ENCODE measurements at places on chromosomes 1 and 21.

DNA sequence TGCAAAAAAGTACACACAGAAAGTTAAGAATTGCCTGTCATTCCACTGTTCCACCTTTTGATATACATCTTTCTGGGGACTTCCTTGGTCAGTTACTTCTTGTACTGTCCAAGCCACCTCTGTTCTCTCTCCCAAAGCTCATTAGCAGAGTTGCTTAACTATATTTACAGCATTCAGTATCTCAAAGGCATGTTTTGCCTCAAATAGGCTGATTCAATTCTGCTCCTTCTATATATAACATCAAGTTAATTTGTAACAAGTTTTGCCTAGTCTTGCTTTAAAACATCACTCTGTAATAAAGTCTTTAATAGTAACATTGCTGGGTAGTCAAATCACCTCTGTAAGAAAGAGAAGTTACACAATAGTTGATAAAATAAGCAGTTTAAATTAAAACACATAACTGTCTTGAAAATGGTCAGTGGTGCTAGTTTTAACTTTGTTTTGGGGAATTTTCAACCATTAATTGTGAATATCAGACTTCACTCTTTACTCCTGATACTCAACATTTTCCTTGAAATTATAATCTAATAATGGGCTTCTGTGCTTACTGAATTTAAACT is 35.7 kb downstream of the EDARADD start:
- no peak for DNase-seq

GRCh38 chr1:244654108-244655038 is 1.4 kb downstream of the DESI2 start:
- no peak for DNase-seq

- no peak for DNase-seq
These were observed 10.3 kb upstream of the SRRM1 start for GRCh38 chr1:24632832-24633175.

DNA sequence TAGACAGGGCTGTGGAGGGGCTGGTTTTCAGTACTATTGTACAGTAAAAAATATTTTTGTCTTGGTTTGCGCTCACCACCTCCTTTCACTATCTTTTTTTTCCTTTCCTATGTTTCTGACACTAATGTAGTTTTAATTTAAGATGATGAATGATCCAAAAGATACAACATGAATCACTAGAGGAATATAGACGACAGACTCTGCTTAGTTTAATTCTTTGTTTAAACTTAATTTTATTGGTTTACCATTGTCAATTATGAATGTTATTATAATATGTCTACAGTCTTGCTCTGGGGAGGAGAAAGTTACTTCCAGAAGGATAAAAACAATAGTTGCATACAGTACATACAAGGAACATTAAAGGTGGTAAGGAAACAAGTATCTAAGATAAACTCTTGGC is 682.4 kb upstream of the ADGRL4 start:
- DNase-seq = no peak

DNA sequence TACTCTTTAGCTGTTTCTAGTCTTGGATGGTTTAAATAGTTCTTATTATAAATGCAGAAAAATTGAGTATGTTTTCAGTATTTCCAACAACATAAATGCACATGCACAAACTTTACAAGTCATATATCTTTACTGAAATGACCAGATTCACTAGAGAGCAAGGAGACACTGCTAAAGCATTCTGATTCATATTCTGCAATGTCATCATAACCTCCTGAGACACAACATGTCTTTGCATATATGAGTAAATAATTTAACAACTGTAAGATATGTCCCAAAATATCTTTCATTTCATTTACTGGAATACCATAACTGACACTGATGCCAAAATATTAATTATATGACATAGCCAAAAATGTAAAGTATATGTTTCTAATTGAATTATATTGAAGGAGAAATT is 16.8 kb upstream of the SAMSN1 start:
- DNase-seq = no peak

GRCh38 chr1:237814319-237814924 is 76.3 kb downstream of the ZP4 start:
- no peak for DNase-seq

- DNase-seq = no peak
These were observed 180.3 kb downstream of the FAF1 start for GRCh38 chr1:50779801-50780200.

DNA sequence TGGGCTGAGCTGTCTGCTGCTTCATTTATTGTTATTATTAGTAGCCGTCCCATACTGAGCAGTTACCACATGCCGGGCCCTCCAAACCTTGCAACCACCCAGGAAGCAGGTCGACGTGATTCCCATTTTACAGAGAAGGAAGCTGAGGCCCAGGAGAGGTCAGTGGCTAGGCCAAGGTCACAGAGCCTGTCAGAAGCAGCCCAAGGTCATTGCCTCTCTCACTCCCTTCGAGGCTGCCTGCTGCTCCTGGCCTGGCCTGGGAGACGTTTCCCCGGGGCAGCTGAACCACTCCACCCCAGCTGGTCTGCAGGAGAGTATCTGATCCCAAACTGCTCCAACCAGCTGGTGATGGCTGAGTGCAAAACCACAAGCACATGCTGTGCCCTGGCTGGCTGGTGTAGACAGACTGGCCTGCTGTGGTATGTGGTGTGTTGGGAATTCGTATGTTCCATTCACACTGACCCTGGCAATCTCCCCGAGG is 6.5 kb downstream of the PADI4 start:
- no peak for DNase-seq

DNA sequence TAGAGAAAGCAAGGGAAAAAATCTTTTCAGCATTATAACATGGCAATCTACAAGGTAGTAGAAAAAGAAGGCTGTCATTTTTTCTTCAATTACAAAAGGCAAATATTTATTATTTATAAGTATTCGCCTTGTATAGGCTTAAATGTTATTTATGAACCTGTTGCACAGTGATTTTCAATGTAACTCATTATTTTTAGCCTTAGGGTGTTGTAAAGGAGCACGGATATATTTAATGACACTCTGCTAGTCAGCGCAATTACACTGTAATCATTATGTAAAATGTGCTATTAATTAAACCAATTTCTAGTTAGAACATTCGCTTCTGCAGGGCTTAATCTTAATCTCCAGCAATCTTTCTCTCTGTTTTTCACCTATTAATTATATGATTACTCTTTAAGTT is 145.0 kb downstream of the ATG4C start:
- no peak for DNase-seq

DNA sequence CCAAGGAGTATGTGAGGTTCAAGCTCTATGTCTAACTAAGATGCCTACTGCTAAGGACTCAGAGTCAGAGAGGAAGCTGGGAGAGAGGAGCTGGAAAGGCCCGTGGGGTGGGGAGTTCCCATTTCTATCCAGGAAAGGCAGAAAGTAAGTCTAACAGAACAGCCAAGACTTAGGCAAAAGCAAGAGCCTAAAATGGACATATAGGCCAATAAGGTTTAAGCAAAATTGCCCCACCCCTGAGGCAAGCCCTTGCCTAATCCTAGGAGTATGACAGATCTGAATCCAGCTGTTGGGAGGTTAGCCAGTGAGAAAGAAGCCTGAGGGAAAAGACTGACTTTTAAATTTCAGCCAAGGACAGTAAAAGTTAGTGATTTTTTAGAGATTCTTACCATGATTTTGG is 1.6 kb upstream of the KLHDC9 start:
- no peak for DNase-seq

DNA sequence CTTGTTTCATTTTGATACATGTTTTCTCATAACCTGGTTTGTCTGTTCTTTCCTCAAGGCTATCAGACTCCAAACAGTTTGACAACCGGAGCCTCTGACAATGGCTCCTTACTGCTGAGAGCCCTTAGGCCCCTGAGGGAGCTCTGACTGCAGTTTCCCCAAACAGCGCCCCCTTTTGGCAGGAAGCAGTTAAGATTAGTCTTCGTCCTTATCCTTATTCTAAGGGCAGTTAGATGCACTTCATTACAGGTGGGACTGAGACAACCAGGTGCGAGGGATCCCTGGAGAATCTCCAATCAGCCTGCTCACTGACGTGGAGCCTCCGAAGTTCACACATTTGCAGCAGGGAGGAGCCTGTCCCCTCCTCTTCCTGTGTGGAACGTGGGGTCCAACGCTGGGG is 393.1 kb downstream of the BRINP3 start:
- DNase-seq = no peak

GRCh38 chr1:151620286-151620685 is 8.4 kb downstream of the SNX27 start:
- DNase-seq = no peak

DNA sequence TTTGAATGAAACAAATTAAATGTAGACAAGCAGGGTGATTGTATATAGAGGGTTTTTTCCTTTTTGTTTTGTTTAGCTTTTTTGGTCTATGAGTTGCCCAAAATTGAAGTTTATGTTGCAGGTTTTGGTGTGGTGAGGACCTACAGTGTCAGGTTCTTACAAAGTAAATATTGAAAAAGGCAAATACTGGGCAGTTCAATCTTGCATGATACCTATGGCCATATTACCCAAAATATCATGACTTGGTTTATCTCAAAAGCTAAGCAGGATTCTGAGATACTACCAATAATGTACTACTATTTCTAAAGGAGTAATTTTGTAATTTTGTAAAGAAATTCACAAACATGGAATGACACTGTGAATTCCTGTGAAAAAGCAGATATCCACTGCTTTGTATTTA is 1.8 kb downstream of the DNAJB4 start:
- DNase-seq = no peak

DNA sequence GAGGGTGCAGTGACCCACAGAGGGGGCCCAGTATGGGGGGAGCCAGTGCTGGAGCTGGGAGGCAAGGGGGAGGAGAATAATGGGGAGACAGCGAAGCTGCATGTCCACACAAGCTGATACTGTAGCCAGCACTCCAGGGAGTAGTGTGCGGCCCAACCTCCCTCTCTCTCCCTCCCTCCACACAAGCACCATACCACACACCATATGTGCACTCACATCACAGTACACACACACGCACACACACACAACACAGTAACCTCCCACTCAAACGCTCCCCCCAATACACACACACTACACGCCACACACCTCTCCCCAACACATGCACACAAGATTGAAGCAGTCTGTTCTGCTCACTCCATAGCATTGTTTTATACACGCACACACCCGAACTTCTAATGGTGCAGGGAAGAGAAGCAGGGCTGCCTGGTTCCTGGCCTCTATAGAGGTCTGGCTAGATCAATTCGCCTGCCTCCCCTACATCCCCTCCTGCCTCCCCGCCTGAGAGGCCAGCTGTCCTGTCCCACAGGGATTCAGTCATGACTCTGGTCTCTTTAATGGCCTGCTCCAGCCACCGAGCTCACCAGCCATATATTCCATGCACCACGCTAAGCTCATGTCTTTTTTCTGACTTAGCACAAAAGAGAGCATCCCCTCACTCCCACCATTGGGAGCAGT is 3.8 kb downstream of the NCDN start:
- no peak for DNase-seq

- no peak for DNase-seq
These were observed 31.4 kb upstream of the LEPR start for GRCh38 chr1:65388908-65389695.

- DNase-seq = no peak
These were observed 66.6 kb upstream of the ADAMTS5 start for GRCh38 chr21:27033471-27033870.

- DNase-seq = no peak
These were observed 65.8 kb downstream of the ATP5PO start for GRCh38 chr21:33849834-33850233.

DNA sequence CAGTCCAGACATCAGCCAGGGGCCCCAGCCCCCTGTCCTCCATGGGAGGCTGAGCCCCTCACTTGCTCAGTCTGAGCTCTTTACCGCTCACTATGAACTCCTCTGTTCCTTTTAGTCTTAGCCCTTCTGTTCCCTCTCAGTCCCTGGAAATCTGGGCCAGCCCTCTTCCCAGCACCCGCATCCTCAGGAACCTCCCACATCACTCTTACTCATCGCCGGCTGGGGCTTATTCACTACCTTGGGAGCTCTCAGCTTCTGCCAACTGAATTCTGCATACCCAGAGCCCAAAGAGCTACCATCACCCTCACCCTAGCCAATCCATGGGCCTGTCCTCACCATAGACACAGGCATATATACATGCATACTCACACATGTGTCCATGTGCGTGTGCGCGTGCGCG is 11.5 kb downstream of the KNCN start:
- DNase-seq = no peak

DNA sequence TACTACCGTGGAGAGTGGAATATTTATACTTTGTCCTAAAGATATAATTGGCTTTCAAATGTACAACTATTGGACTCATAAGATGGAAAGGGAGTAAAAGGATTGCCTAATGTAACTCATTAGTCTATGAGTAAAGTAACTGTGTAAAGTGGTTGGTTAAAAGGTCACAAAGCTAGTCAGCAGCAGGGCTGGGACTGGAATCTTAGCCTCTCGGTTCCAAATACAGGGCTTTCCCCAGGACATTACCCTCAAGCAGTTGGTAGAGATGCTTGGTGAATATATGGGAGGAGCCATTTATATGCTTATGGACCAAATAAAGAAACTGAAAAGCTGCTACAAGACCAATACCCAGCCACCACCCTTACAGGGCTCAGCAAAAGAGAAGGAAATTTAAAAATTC is 283.7 kb downstream of the HLX start:
- no peak for DNase-seq

DNA sequence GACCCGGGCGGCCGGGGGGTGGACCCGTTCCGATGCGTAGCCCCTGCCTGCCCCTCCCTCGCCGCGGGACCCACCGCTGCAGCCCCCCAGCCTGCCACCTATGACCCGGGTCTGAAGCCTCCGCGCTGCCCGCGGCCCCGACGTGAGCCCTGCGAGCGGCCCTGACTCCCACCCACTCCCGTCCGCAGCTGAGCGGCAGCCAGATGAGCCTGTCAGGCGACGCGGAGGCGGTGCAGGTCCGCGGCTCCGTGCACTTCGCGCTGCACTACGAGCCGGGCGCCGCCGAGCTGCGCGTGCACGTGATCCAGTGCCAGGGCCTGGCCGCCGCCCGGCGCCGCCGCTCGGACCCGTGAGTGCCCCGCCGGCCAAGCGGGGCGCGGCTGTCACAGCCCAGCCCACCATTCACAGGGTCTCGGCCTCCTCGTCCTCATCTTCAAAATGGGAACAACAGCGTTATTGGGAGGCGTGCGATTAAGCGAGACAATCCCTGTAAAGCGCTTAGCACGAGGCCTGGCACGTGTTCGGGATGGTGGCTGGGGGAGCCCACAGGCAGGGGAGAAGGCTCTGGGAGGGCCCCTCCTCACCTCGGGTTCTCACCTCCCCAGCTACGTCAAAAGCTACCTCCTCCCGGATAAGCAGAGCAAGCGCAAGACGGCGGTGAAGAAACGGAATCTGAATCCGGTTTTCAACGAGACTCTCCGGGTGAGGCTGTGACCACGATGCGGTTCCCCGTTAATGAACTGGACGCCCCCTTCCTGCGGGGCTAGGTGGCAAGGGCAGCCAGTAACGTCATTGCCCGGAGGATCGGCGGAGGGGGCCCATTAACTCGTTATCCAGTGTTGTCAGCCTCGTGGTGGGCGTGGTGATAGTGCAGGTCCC is 8.2 kb downstream of the SYTL1 start:
- DNase-seq = no peak

GRCh38 chr21:28781602-28782276 is 210.9 kb downstream of the LTN1 start:
- DNase-seq = no peak

DNA sequence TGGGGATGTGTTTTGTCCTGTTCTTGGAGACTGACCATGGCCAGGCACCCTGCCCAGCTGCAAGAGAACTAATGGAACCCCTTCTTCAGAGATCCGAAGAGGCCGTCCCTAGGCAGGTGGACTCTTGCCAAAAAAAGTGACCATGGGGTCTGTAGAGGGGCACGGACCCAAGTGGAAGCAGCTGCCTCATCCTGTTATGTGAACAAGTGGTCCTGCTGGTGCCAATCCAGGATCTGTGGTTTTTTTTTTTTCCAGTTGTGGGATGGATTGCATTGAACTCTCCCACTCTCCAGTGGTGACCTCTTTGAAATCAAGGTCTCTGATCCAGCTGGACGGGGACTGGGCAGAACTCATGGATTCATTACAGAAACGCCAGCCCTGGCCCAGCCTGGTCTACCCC is 71.2 kb downstream of the ARHGEF10L start:
- no peak for DNase-seq
